NCI-H226 (cell line): ENCODE measurements at places on chromosomes 4 and X.

DNA sequence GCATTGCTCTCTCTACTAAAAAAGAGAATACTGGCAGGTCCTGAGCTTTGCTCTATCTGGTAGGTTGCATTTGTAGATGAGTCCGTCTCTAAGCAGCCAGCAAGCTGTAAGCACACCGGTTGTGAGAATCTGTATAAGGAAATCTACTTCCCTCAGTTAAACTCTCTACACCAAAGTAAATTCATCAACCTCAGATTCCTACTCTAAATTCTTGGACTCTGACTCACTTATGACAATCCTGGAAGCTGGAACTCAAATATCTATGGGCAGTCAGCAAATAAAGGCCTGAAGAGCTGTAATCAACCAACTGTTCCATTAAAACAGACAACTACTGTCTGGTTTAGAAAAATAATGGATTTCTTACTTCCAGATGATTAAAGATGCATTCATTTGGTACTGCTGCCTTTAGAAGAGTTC lies 37.9 kb downstream of the FAT1 start:
- DNase-seq, result peak; percentile 89

GRCh38 chrX:135000516-135000915 lies 9.7 kb downstream of the SMIM10 start:
- peak; percentile 17 for DNase-seq

DNA sequence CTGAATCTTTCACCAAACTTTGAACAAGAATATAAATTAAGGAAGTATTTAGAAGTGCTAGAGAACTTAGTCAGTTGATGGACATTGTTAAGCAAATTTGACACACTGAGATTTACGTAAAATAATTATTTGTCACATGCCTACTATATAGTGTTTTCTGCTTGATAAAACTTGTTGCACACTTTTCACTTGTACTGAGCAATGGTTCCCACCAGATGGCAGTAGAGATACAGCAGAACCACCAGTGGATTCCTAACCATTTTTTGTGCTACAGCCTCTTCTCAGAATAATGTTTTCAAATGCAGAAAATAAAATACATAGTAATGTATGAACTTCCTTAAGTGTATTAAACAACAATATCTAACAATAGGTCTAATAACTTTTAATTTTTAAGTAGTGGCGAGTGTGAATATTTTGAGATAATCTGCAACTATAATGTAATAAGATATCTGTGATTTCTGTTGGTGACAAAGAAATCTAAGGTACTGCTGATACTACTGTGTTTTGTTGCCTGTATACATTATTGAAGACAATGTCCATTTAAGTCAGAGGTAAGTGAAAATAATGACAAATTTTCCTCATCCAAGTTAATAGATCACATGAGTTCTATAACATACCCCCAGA lies 81.2 kb downstream of the APOOL start:
- no peak for DNase-seq

GRCh38 chr4:158147151-158147550 lies 25.7 kb downstream of the GASK1B start:
- DNase-seq, result no peak

DNA sequence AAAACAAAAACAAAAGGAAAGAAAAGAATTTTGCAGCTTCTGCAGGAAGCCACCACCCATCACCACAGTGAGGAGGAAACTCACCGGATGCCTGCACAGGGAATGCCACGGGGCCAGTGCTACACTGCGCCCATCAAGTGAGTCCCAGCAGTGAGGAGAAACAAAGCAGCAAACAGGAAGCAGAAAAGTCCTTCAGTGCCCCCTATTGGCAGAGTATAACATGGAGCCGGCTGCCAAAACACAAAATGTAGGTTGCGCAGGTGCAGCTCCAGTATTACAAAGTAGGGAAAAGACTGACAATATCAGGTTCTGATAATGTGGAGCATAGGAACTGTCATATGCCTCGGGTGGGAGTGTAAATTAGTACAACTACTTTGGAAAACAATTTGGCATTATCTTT lies 23.3 kb upstream of the SCML2 start:
- no peak for DNase-seq

GRCh38 chr4:150648123-150648522 lies 66.2 kb downstream of the MAB21L2 start:
- no peak for DNase-seq

- DNase-seq, result no peak
Measured at GRCh38 chr4:128649161-128649560, 160.3 kb upstream of the JADE1 start.

DNA sequence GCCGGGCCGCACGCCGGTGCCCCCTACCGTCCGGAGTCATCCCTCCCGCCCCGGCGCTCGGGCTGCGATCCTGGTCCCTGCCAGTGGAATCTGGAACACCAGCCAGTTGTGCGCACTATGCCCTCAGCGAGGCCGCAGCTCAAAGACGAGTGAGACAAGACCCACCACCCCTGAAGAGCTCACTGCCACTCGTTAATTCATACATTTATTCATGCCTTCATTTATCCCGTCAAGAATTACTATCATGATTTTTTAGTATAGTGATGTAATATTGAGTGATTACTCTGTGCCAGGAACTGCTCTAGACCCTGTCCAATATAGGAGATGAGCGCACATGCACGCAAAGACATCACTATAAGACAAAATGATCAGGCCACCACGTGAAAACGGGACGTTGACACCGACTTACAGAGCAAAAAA lies 247 bp upstream of the PPA2 start:
- DNase-seq, result peak; percentile 72

DNA sequence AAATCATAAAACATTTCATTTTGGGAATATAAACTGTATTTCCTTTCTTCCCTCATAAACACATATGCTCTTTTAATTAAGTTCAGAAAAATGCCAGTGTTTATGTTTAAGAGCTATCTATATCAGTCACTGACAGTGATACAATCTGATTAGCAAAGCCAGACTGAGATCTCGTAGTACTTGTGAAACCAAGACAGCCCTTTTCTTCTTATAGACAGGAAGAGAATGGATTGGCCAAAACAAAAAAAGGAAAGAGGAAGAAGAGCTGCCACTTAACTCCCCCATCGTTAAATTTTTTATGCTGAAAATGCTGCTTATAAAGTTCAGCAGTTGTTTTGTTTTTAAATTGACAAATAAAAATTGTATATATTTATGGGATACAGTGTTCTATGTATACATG lies 87.4 kb downstream of the PLAC1 start:
- no peak for DNase-seq

DNA sequence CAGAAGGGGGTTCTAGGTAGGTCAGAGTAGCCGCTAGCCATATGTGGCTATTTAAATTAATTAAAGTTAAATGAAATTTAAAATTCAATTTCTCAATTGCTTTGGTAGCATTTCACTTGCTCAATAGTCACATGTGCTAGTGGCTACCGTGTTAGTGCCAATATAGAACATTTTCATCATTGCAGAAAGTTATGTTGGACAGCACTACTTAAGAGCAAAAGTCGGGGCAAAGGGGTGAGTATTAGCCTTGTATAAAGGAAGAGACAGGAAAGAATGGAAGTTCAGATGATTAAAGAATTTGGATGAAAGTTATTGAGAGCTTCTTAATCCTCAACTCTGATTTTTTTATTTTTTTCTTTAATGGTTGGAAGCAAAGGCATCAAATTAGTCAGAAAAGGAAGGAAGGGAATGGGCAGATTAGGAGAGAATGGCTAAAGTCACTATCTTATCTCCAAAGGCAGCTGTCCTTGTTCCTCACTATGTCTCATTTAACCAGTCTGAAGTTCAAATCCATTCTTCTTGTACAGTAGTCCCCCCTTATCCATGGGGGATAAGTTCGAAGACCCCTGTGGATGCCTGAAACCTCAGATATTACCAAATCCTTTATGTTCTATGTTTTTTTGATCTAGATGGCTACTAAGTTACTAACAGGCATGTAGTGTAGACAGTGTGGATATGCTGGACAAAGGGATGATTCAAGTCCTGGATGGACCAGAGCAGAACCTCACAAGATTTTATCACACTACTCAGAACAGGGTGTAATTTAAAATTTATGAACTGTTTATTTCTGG lies 22.9 kb downstream of the OCIAD1 start:
- DNase-seq, result no peak
